H9 (cell line): ENCODE measurements at places on chromosomes 2 and 18. TPM values are rescaled to one million over a fixed set of nuclear protein-coding genes. Genes with fewer than 3 reads are reported as not detected.

NFATC1 gene
- 5.3 and 5.5 TPM in 2 replicates for total RNA-seq

EMILIN2 gene
- total RNA-seq = 20.0 and 21.3 TPM in 2 replicates

MZT2B gene
- 198 and 203 TPM in 2 replicates for total RNA-seq

NPHP1 gene
- total RNA-seq = 2.1 and 2.8 TPM in 2 replicates

- DNase-seq = no peak
Observed at GRCh38 chr2:68561372-68561771, 82.0 kb upstream of the PROKR1 start.

DNA sequence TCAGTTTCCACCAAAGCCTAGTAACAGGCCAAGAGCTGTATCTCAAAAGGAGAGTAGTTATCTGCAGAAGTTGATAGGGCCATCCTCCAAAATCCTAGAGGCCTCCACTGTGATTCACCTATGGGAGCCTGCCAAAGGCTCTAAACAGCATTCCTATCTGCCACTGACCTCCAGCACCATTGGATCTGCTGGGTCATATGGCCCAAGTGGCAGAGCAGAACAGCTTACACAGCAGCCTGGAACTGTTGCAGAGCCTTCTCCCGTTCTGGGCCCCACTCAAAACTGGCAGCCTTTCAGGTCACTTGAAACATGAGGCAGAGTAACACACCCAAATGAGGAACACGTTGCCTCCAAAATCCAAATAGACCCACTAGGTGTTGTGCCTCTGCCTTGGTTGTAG lies 345.2 kb upstream of the RND3 start:
- no peak for DNase-seq

DNA sequence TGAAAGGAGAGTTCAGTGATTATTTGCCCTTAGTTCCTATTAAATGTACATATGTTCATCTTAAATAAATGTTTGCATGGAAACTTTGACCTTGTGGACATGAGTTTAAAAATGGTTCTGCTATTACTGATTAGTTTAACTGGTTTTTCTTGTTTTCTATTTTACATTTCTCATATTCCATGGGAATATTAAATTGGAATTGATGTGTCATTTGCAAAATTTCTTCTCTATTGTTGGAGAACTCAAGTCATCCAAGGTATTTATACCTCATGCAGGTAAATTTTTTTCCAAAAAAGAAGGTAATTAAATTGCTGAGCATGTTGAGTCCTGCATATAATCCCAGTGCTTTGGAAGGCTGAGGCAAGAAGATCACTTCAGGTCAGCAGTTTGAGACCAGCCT lies 45.4 kb upstream of the APCDD1 start:
- no peak for DNase-seq

- no peak for DNase-seq
Observed at GRCh38 chr2:33238111-33238510, 238.3 kb upstream of the RASGRP3 start.

GRCh38 chr18:70489571-70489970 lies 200.7 kb downstream of the SOCS6 start:
- DNase-seq = no peak

GRCh38 chr2:214800180-214800579 lies 9.3 kb downstream of the BARD1 start:
- DNase-seq = no peak

DNA sequence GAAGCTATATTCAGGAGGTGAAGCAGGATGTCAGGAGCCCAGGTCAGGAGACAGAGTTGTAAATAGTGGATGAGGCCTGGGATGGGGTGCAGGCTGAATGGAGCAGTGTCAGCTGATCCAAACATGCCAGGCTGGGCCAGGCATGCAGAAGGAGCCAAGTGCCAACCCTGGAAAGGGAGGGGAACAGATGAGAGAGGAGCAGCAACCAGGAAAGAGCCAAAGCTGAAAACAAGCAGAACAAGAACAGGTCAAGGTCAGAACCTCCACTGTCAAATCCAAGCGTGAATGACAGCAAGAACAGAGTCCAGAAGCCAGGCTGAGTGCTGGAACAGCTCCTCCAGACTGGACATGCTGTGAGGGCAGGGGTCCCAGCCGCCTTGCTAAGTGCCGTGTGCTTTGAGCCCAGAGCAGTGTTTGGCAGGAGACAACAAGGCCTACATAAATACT lies 49.2 kb upstream of the PPP1CB start:
- DNase-seq = no peak
